CD4-positive, alpha-beta T cell treated with Interleukin-21 for 1 hour (primary cell): ENCODE measurements at places on chromosomes 1 and 21.

DNA sequence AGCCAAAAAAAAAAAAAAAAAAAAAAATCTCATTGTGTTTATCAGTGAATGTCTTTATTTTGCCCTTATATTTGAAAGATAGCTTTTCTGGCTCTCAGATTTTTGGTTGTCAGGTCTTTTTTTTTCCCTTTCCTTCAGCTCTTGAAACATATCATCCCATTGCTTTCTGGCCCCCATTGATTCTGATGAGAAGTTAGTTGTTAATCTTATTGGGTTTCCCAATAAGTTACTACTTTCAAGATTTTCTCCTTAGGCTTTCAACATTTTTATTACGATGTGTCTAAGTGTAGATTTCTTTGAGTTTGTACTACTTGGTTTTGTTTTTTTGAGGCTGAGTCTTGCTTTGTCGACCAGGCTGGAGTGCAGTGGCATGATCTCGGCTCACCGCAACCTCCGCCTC lies 14.7 kb upstream of the SOAT1 start:
- no peak for DNase-seq

DNA sequence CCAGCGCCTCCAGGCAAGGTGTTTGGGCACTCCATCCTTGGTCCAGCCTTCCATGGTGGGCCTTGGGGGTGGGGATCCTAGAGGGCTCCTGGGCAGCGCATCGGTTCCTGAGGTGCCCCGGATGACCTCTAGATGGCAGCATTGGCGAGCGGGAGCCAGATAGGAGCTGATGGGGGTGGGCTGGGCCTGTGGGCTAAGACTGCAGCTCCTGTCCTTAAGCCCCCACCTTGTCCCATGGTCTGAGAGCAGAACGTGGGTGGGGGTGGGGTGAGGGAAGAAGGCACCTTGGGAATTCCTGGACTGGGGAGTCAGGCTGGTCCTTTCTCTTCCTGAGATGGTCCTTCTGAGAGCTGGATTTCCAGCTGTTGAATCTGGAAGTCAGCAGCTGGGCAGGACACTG lies 93.4 kb upstream of the CSF3R start:
- DNase-seq, result peak; percentile 37

DNA sequence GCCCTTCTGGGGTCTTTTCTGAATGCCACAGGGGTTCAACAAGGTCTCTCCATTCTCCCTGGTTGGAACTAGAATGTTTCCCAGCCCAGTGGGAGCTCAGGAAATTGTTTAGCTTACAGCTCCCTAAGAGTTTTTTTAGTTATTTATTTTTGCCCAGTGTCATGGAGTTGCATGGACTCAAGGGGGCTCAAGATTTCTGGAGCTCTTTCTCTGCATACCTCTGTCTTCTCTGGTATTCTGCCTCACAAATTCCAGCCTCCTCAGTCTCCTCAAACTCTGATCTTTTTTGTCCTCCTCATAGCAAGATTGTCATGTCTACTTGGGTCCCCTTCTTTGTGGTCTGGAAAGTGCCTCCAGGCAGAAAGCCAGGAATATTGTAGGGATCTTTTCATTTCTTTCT lies 15.9 kb upstream of the PPP2R5A start:
- DNase-seq, result no peak

GRCh38 chr1:178645157-178645807 lies 79.8 kb upstream of the RALGPS2 start:
- no peak for DNase-seq

DNA sequence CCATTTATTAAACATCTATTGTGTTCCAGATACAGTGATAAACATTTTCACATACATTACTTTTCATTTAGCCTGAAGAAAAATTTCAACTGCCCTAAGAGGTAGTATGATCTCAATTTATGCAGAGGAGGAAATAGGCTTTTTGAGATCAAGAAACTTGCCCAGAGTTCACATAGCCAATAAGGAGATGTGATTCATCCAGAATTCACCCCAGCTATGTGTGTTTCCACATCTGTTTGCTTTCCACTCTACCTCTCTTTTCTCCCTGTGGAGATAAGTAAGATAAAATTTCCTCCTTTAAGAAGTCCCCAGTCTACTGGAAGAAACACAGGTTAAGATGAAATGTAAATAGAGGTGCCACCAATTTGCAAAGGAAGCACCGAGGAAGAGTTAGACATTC lies 199.7 kb upstream of the C8B start:
- DNase-seq, result no peak

DNA sequence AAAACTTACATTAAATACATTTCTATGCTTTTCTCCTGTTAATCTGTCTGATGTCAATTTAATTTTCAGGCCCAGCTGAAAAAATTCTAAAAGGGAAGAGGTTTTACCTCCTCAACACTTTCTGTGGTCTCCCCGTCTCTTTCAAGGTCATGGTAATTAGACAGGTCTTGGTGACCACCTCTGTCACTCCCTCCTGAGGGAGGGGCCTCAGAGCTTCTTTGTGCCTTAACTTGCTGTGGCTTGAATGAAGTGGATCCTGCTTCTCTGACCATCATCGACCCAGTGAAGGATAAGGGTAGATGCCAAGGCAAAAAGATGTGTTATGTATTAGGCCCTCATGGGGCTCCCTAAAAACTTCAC lies 40.8 kb upstream of the OSBPL9 start:
- no peak for DNase-seq

DNA sequence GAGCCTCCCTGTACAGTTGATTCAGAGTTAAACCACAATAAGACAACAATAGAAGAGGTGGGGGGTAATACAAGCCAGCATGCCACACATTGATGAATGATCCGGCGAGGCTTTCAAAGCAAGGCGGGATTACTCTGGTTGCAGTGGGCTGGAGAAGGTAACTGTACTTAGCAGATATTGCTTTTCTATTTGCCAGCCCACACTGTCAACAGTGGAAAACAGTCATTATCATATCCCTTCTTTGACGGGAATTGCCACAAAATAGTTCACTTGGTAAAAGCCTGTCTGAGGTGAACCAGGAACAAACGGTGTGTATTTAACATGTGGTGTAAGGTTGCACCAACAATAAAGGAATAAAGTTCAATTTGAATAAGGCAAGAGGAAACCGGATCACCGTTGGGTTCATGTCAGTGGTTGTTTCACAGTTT lies 5.8 kb upstream of the KCNJ15 start:
- DNase-seq, result no peak

DNA sequence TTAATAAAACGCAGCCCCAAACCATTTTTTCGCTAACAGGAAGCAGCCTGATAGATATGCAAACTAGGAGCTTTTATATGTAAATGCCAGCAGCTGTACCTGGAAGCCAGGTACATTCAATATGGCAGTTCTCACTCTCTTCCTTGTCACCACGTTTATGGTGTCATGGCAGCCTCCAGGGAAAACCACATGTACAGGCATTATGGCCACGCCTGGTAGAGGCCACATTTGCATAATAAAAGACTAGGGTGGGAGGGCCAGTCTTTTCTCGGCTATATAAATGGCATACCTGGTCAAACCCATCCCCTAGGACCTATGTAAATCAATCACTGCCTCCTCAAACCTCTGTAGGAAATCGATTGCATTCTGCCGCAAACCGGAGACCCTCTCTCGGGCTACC lies 247.5 kb downstream of the NEGR1 start:
- no peak for DNase-seq

- no peak for DNase-seq
Measured at GRCh38 chr21:35352066-35352770, 303.1 kb upstream of the RUNX1 start.

- no peak for DNase-seq
Measured at GRCh38 chr1:233127157-233127556, 168.4 kb downstream of the PCNX2 start.
